ENCODE measurements at places on chromosomes 12 and 14. TPM values are rescaled to one million over a fixed set of nuclear protein-coding genes. Genes with fewer than 3 reads are reported as not detected.

TMTC1 gene
- 5.3 TPM for total RNA-seq

DBX2 gene
- not detected for total RNA-seq

CLEC4D gene
- 0.24 TPM for total RNA-seq

NANOG gene
- total RNA-seq = 0.52 TPM

CCDC38 gene
- not detected for total RNA-seq

CAPZA3 gene
- total RNA-seq = not detected

SRRM4 gene
- total RNA-seq = not detected

- peak; percentile 26 for ATAC-seq
Measured at GRCh38 chr12:52494518-52494917, 1.5 kb upstream of the KRT6A start.

GRCh38 chr14:104676694-104677511 lies 12.5 kb upstream of the INF2 start:
- peak; percentile 1 for ATAC-seq

- no peak for ATAC-seq
Measured at GRCh38 chr14:98133806-98134205, 1138.2 kb downstream of the BCL11B start.

DNA sequence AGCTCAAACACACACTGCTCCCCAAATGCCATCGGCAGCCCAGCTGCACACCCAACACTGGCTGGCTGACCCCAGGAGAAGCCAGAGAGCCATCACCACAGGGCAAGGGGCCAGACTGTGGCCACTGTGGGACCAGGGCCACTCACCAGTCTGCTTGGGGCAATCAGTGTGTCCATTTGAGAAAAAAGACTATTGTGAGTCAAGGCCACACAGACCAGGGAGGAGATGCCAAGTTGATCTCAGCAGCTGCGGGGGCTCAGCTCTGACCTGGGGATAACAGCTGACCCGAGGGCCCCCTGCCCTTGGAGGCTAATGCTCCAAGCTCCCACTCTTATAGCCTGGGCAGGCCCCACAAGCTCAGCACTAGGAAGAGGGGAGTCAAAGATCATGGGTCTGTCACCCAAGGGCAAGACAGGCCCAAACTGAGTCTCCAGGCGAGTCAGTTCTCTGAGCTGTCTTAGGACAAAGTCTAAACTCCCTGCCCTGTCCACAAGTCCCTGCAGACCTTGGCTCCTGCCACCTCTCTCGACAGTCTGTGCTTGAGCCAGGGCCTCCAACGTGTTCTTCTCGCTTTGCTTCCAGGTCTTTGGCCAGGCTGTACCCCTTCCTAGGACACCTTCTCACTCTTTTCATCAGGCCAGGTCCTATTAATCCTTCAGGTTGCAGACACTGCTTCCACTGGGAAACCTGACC lies 30.1 kb upstream of the PNMA1 start:
- no peak for ATAC-seq

DNA sequence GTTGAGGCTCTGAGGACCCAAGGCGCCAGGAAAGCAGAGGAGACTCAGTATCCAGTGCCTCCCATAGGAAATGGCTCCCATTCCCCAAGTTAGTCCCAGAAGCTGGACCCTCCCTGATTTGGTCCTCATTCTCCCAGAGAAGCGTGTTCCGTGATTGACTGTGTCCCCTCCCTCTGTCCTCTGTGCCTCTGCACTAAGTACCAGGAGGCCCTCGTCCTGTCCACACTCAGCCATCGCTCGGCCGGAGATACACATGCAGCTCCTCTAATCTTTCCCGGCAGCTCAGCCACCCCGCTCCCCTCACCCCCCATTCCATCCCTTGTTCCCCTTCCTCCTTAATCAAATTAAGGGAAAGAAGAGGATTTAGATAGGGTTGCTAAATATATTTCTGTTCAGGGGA lies 28.3 kb upstream of the ATP2A2 start:
- ATAC-seq = no peak

GRCh38 chr12:72207486-72208409 lies 64.4 kb upstream of the TRHDE start:
- no peak for ATAC-seq
